Common myeloid progenitor, CD34-positive (primary cell): ENCODE measurements at places on chromosomes 12 and 14.

GRCh38 chr14:55454264-55455002 lies 14.0 kb upstream of the TBPL2 start:
- H3K4me1 ChIP-seq: peaks cover 29% of the 10 kb centered on the region
- H3K27me3 ChIP-seq: no peaks in the 10 kb centered on the region
- H3K4me3 ChIP-seq: no peak overlapping the region
- no peaks in the 10 kb centered on the region for H3K36me3 ChIP-seq
- peak; percentile 89 for DNase-seq

GRCh38 chr12:60201891-60202290 lies 606.1 kb downstream of the SLC16A7 start:
- no peak for DNase-seq
- no peak overlapping the region for H3K27ac ChIP-seq
- H3K4me3 ChIP-seq: no peak overlapping the region
- no peaks in the 10 kb centered on the region for H3K36me3 ChIP-seq
- no peaks in the 10 kb centered on the region for H3K27me3 ChIP-seq
- no peaks in the 10 kb centered on the region for H3K4me1 ChIP-seq

DNA sequence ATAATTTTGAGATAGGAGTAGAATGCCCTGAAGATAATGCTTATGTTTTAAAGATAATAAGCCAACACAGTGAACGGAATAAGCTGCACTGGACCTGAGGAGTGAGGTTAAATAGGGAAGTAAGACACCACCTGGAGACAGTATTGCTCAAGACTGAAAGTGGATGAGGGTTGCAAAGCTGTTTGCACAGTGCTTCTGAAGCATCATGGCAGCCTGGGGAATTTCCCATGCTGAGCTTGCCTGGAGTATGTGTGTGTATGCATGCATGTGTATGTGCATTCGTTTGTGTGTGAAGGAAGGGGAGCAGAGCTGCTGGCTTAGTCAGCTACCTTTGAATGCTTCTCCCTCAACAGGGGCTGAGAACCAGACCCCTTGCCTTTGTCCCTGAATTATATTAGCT lies 35.8 kb downstream of the BHLHE41 start:
- no peaks in the 10 kb centered on the region for H3K4me1 ChIP-seq
- no peak overlapping the region for H3K4me3 ChIP-seq
- H3K27ac ChIP-seq: no peak overlapping the region
- no peaks in the 10 kb centered on the region for H3K27me3 ChIP-seq

- no peaks in the 10 kb centered on the region for H3K4me1 ChIP-seq
- H3K27me3 ChIP-seq: no peaks in the 10 kb centered on the region
- H3K4me3 ChIP-seq: no peak overlapping the region
- H3K36me3 ChIP-seq: peaks cover 3% of the 10 kb centered on the region
Measured at GRCh38 chr12:54932038-54932437, 52.5 kb downstream of the TESPA1 start.

DNA sequence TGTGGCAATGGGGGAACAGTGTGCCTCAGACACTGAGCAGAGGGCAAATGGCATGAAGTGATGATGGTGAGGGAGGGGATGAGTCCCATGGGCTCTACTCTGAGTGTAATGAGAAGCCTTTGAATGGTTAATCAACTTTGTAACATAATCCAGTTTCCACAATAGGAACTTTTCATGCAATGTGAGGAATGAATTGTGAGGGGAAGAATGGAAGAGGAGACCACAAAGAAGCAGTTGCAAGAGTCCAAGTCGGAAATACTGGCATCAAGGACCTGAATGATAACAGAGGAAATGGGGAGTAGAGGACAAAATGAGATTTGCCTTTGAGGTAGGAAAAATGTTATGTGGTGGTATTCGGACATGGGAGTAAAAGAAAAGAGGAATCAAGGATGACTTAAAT lies 476.9 kb upstream of the PRICKLE1 start:
- no peak overlapping the region for H3K4me3 ChIP-seq
- no peaks in the 10 kb centered on the region for H3K36me3 ChIP-seq
- H3K27me3 ChIP-seq: no peaks in the 10 kb centered on the region
- H3K27ac ChIP-seq: no peak overlapping the region
- no peaks in the 10 kb centered on the region for H3K4me1 ChIP-seq
- DNase-seq: no peak

DNA sequence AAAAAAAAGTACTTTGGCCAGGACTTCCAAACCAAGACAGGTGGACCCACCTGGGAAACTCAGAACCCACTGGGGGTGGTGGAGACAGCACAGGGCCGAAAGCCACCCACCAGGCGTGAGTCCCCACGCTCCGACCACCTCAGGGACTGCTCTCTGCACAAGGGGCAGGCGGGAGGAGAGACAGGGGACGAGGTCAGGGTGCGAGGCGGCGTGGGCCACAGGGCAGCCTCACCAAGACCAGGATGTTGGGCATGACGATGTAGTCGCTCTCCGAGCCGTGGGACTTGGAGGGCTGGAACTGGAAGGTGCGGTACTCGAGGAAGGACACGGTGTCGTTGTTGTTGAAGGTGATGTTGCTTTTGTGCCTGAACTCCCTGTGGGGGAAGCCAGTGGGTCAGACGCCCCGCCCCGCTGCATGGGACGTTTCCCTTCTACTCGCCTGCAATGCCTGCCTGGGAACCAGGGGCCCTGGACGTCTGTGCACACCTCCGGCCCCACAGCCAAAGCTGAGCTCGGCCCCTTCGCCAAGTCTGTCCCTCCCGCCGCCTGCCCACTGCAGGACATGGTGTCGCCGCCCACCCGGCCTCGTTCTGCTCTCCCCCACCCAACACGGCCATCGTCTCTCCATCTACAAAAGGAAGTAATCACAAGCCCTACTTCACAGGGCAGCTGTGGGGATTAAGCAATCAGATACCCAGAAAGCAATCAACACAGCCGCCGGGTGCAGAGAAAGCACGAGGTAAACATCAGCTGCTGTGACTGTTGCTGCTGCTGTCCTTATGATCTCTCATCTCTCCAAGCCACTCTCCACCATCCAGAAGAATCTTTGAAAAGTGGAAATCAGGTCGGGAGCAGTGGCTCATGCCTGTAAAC lies 48.7 kb downstream of the SCARB1 start:
- H3K4me3 ChIP-seq: no peak overlapping the region
- no peaks in the 10 kb centered on the region for H3K4me1 ChIP-seq
- no peaks in the 10 kb centered on the region for H3K27me3 ChIP-seq
- DNase-seq: no peak
- no peak overlapping the region for H3K27ac ChIP-seq

DNA sequence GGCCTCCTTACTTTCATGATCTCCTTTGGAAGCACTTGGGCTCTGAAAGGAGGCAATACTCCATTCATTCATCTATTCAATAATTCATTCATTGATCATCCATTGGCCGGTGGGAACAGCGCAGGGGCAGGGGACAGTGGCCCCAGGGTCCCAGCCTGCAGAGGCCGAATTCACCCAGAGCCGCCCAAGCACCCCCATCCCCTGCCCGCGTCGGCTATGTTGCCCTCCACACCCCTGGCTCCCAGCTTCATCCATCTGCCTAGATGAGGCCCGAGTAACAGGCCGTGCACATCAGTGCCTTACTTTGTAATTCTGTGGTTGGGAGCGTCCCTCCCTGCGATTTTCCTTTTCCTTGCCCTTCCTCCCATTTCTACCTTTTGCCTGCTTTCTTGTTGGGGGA lies 3.2 kb downstream of the AMN start:
- peaks cover 42% of the 10 kb centered on the region for H3K27me3 ChIP-seq
- no peaks in the 10 kb centered on the region for H3K4me1 ChIP-seq
- DNase-seq: no peak
- H3K4me3 ChIP-seq: no peak overlapping the region
- H3K36me3 ChIP-seq: no peaks in the 10 kb centered on the region

DNA sequence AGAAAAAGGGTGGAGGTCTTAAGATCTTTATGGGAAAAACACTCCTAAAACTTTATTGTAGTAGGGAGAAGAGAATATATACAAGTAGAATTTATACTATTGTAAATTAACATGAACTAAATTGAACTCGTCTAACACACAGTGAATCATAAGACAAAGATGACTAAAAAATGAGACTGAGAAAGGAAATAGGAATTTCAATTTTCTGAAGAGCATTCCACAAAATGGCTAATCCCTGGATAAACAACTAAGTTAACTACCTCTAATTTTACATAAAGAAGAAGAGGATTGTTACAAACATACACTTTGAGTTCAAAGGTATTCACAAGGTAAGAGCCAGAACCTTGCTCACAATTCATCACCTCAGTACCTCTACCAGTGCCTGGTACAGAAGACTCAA lies 2.0 kb downstream of the MAP4K5 start:
- peaks cover 27% of the 10 kb centered on the region for H3K4me1 ChIP-seq
- no peaks in the 10 kb centered on the region for H3K36me3 ChIP-seq
- H3K4me3 ChIP-seq: no peak overlapping the region
- H3K27ac ChIP-seq: no peak overlapping the region
- no peak for DNase-seq
- no peaks in the 10 kb centered on the region for H3K27me3 ChIP-seq

GRCh38 chr12:107385509-107385908 lies 292.2 kb upstream of the CRY1 start:
- no peaks in the 10 kb centered on the region for H3K4me1 ChIP-seq
- DNase-seq: no peak
- H3K27me3 ChIP-seq: no peaks in the 10 kb centered on the region
- no peak overlapping the region for H3K27ac ChIP-seq

DNA sequence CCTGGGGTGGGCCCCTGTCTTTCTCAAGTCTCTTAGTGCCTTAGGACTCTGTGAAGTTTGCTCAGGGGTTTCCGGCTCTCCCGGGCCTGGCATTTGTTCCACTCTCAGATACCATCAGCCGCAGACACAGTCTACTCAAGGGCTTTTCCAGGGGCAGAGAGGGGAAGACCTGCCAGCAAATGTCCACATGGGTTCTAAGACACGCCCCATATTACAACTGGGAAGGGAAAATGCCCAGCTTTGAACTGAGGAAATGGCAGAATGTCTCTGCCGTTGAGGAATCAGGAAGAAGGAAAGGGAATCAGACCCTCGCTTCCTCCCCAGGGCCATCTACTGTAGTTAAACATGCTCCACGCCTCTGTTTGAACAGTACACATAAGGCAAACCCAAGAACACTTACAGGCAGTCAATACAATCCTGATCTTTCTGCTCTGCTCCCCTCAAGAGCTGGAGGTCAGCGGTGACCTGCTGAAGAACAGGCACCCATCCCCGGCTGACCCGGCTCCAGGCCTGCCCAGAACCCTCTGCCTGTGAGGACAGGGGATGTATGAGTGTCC lies 7.9 kb downstream of the CCDC85C start:
- H3K27me3 ChIP-seq: peaks cover 3% of the 10 kb centered on the region
- H3K4me1 ChIP-seq: no peaks in the 10 kb centered on the region
- H3K4me3 ChIP-seq: no peak overlapping the region
- no peak for DNase-seq

DNA sequence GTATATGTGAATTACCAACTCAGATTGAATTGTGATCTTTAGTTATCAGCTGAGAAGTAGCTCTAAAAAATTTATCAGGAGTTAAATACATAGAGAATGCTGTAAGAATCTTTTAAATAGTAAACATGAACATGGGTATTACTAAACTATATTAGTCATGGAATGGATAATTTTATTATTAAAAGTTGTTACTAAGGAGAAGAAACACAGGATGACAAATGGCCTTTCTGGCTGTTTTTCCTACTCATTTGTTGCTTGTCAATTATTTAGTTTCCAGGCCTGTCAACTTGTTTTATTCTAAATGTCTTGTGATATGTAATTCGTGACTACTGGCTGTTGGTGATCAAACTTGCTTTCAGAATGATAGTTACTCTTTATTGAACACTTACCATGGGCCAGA lies 58.7 kb downstream of the KTN1 start:
- H3K27ac ChIP-seq: no peak overlapping the region
- no peaks in the 10 kb centered on the region for H3K4me1 ChIP-seq
- H3K4me3 ChIP-seq: no peak overlapping the region
- peaks cover 3% of the 10 kb centered on the region for H3K36me3 ChIP-seq
- DNase-seq: no peak

- no peak overlapping the region for H3K27ac ChIP-seq
- no peaks in the 10 kb centered on the region for H3K27me3 ChIP-seq
- no peaks in the 10 kb centered on the region for H3K36me3 ChIP-seq
- no peak overlapping the region for H3K4me3 ChIP-seq
- no peak for DNase-seq
- H3K4me1 ChIP-seq: no peaks in the 10 kb centered on the region
Measured at GRCh38 chr12:77821699-77822203, 8.9 kb upstream of the NAV3 start.

GRCh38 chr12:65756956-65757511 lies 67.2 kb upstream of the HMGA2 start:
- H3K27ac ChIP-seq: no peak overlapping the region
- H3K4me1 ChIP-seq: no peaks in the 10 kb centered on the region
- H3K4me3 ChIP-seq: no peak overlapping the region
- no peaks in the 10 kb centered on the region for H3K27me3 ChIP-seq
- no peak for DNase-seq
- H3K36me3 ChIP-seq: no peaks in the 10 kb centered on the region

- DNase-seq: peak; percentile 72
- H3K36me3 ChIP-seq: no peaks in the 10 kb centered on the region
- no peaks in the 10 kb centered on the region for H3K27me3 ChIP-seq
Measured at GRCh38 chr14:85319998-85320630, 209.8 kb upstream of the FLRT2 start.

DNA sequence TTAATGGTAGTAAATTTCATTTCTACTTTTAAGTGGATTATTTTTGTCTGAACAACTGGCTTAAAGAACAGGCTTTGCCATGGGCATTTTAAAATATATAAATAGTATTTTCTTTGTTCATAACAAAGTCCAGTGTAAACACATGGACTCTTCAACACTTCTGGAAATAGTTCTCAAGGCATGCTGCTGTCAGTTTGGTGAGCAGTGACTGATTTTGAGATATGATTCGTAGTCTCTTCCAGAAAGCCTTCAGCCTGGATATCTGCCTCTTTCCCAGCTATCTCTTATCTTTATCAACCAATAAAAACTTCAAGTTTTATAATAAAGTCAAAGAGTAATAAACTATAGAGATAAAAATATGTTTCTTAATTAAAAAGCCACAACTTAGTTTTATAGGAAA lies 110.7 kb downstream of the NAV3 start:
- no peak overlapping the region for H3K4me3 ChIP-seq
- H3K36me3 ChIP-seq: no peaks in the 10 kb centered on the region
- no peaks in the 10 kb centered on the region for H3K4me1 ChIP-seq

- H3K4me3 ChIP-seq: no peak overlapping the region
- peaks cover 14% of the 10 kb centered on the region for H3K27me3 ChIP-seq
- no peaks in the 10 kb centered on the region for H3K36me3 ChIP-seq
- peak; percentile 73 for DNase-seq
- no peak overlapping the region for H3K27ac ChIP-seq
Measured at GRCh38 chr12:26119391-26119989, 5.3 kb downstream of the BHLHE41 start.

DNA sequence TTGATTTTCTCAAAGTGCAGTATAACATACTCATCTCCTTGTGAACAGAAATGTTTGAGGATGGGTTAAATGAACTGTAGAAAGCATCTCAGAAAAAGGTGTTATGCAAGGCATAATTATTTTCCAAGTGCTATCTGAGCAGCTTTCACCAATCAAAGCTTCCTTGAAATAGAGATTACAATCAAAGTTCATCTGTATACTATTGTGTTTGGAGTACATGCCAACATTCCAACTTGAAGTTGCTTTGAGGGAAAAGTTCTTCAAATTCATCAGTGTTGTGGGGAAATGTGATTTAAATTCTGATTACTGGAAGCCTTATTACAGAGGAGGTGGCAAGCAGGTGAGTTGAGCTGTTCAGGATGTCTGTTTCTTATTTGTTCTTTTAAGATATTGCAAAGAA lies 68.2 kb downstream of the TMTC2 start:
- no peak overlapping the region for H3K4me3 ChIP-seq
- H3K27ac ChIP-seq: no peak overlapping the region
- no peaks in the 10 kb centered on the region for H3K27me3 ChIP-seq
- H3K4me1 ChIP-seq: no peaks in the 10 kb centered on the region
